ENCODE measurements at places on chromosomes 1 and 21.

DNA sequence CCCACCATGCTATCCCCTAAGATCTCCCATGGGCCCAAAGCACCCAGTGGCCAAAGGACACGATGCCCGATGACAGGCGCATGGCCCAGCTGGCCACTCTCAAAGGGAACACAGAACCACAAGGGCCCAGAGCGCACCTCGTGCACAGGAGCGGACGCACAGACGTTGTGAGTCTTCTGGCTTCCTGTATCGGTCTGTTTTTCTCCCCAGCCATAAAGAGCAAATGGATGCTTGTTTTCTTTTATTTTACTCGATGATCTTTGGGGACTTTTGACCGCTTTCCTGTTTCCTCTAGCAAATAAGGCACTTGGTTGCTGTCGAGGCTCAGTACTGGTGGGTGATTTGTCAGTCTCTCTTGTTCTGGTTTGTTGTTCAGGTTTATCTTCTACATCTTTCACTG, 16.2 kb downstream of the CCSAP start:
- DNase-seq: no peak

GRCh38 chr1:176494436-176494835, 31.5 kb downstream of the PAPPA2 start:
- no peak for DNase-seq

GRCh38 chr1:186139115-186139514, 235.9 kb downstream of the TPR start:
- DNase-seq: no peak

DNA sequence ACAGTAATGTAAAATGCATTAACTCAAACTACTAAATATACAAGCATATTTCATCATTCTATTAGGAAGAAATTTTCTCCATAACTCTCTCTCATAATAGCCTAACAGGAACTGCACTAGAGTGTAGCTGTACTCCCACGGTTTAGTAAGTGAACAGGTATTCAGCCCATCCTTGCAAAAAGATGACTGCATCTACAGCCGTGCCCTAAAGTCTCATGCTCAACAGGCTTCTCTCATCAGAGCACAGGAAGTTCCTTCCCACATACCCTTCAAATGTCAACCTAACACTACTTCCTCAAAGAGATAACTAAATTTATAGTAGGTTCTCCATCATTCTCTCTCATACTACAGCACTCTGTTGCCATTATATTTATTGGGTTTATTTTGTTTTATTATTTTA, 251.6 kb downstream of the AKT3 start:
- DNase-seq: no peak

GRCh38 chr1:20322081-20322824, 31.6 kb downstream of the VWA5B1 start:
- DNase-seq: no peak

GRCh38 chr1:111961773-111962565, 27.5 kb downstream of the KCND3 start:
- no peak for DNase-seq

Measured in activated T-cell treated with anti-CD3 and anti-CD28 coated beads for 1 hour (primary cell).